ENCODE measurements at places on chromosomes 12 and 14.

DNA sequence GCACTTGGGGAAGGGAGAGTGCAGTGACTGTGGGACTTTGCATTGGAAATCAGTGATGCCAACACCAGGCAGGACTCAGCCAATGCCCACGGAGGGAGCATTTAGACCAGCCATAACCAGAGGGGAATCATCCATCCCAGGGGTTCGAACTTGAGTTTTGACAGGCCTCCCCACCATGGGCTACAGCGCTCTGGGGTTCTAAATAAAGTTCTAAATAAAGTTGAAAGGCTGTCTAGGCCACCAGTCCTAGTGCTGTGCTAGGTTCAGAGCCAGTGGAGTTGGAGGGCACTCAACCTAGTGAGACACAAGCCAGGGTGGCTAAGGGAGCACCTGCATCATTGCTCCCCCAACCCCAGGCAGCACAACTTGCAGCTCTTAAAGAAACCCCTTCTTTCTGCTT lies 82.0 kb upstream of the SLC38A4 start:
- DNase-seq: no peak

DNA sequence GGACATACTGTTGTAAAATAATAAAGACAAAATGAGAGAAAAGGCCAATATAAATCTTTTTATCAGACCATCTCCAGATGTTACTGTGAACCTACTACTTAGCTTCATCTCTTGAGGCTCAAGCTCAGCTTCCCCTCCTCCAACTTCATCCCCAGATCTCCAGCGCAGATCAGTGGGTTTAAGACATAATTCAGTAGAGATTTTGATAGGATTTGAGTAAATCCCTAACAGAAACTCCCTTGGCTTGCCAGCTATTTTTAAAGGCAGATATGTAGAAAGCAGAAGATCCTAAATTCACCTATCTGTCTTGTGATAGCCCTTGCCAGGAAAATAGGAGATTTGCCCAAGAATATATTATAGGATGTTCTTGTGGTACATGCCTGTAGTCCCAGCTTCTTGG lies 236.7 kb downstream of the FBXL14 start:
- no peak for DNase-seq

DNA sequence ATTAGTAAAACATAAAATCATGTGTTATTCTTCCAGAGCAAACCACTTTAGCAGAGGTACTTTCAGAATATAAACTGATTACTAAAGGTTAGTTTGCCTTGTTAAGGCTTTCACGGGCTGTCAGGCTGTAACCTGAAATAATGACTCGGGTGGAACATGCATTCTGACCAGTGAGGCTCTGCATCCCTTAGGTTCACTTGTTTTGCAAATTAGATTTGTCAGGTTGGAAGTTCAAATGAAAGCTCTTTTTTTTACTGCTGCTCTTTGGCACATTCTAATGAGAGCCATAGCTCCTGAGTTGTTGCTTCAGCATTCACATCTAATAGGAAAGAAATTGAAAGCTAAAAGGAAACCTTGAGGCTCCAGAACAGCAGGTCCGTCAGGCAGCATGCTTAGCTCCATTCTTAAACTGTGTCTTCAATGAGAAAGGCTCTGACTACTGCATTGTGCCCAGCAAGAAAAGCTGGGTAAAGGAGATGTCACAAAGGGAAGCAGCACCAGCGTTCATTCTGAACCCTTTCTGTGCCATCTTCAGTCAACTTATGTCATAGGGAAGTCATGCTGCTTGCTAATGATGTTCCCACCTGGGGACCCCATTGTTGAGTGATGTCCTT lies 445.5 kb upstream of the FBXO33 start:
- no peak for DNase-seq

- no peak for DNase-seq
Measured at GRCh38 chr12:112778400-112778799, 13.1 kb upstream of the RPH3A start.

DNA sequence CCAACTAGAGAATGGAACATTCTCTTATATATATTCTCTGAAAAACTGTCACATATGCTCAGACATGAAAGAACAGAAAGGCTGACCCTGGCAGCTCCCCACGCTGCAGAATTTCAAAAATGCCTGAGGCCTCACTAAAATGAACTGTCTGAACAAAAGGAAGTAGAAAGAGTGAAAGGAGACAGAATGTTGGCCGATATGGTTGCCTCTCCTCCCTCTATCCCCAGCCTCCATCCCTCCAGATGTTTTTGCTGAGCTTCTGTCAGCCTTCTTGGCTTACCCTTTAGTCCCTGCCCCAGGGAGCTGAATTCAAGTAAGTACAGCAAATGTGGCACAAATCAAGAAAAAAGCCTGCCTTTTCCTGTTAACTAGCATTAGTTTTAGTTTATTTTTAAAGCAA lies 6.9 kb downstream of the SMCO2 start:
- no peak for DNase-seq

- no peak for DNase-seq
Measured at GRCh38 chr12:124968656-124969055, 20.3 kb downstream of the DHX37 start.

DNA sequence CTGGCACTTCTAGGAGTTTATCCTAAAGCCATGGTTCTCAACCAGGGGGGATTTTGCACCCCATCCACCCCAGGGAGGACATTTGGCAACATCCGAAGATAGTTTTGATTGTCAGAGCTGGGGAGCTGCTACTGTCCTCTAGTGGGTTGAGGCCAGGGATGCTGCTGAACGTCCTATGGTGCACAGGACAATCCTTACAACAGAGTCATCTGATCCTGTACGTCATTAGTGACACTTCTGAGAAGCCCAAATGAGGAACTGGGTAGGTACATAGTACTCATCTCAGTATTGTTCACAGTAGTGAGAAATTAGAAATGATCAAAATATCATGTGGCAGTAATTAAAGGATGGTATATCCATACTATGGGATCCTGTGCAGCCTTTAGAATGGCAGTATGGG lies 185.1 kb downstream of the CHST11 start:
- DNase-seq: no peak

- no peak for DNase-seq
Measured at GRCh38 chr12:6367065-6367968, 8.0 kb downstream of the SCNN1A start.

DNA sequence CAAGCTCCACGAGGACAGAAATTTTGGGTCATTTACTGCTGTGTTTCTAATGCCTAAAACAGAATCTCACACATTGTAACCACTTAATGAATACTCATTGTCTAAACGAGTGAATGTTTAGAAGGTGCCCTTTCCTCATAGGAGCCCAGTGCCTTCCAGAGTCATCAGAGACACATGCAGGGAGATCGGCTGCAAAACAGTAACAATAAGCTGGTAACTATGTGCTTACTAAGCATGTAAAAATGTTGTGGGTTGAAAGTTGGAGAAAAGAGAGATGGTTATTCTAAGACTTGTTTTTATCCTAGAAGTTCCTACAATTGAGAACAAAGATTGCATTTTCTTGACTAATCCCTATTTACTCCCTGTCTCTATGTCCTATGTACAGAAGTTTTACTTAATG lies 7.4 kb downstream of the TESPA1 start:
- no peak for DNase-seq

- no peak for DNase-seq
Measured at GRCh38 chr12:123105211-123105826, 45.6 kb downstream of the PITPNM2 start.

- peak; percentile 65 for DNase-seq
Measured at GRCh38 chr12:89350630-89351488, 1.4 kb downstream of the DUSP6 start.

DNA sequence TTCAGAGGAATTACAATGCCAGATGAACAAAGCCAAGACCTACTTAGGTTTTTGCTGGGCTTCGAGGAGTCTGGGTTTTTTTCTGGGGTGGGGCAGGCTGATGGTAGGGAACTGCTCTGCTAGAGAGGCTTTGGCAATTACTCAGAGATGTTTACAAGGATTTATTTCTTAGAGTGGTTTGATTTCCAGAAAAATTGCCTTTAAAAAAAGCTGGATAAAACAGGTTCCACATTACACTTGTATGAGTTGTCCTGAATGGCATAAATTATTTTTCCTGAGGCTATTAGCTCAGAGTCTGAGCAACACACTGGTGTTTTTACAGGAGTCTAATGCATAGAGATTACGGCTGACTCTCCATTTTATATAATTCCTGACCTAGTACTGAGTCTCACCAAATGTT lies 118.5 kb upstream of the FRMD6 start:
- DNase-seq: no peak

GRCh38 chr12:1845427-1845826 lies 25.1 kb downstream of the LRTM2 start:
- DNase-seq: peak; percentile 16

DNA sequence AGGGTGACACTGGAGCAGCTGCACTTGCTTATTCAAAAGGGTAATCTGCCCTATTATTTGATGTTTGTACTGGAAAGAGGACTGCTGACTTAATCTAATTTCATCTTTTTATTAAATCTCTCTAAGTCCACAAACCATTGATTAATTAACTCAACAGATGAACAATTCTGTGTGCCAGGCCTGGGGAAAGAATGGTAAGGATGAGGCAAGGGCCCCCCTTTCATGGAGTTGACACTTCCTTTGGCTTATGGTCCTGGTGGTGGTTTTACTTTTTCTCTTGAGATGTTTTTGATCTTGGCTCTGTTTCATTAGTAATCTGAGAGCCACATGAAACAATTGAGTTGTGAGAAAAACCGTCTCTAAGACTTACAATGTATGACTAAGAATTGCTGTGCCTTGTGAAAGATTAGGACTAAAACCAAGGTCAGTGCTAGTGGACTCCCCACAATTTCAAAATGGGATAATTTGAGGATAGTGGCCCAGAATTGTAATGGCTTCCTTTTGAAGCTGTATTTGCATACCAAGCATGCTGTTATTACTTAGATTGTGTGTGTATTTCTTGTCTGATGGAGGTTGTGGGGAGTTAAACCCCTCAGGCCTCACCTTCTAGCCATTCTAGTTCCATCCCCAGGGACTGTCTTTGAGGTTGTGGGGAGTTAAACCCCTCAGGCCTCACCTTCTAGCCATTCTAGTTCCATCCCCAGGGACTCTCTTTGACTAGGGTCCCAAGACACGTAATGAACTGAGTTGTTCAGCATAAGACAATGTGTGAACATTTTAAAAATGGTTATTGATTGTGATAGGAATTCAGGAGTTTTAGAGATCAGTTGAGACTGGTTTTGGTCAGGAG lies 52.5 kb upstream of the EVL start:
- DNase-seq: no peak

GRCh38 chr12:53128780-53129569 lies 25.7 kb downstream of the SOAT2 start:
- no peak for DNase-seq

- no peak for DNase-seq
Measured at GRCh38 chr14:89811954-89812575, 142.5 kb downstream of the EFCAB11 start.

DNA sequence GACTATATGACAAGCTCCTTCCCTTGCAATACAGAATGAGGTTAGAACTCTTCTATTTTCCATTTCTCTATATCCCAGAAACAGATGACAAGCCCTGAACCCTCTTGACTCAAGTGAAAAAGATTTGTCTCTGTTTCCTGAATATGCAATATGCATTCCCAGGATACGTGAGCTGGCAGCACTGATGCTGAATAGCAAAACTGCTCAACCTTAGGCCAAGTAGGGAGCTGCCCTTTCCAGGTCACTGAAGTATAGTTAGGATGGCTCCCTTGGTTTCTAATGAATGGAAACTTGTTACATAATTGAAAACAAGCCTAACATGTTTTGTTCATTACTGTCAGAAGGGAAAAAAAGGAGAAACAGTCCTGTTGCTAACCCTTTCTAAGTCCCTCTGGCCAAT lies 47.9 kb upstream of the PLEKHG7 start:
- no peak for DNase-seq

DNA sequence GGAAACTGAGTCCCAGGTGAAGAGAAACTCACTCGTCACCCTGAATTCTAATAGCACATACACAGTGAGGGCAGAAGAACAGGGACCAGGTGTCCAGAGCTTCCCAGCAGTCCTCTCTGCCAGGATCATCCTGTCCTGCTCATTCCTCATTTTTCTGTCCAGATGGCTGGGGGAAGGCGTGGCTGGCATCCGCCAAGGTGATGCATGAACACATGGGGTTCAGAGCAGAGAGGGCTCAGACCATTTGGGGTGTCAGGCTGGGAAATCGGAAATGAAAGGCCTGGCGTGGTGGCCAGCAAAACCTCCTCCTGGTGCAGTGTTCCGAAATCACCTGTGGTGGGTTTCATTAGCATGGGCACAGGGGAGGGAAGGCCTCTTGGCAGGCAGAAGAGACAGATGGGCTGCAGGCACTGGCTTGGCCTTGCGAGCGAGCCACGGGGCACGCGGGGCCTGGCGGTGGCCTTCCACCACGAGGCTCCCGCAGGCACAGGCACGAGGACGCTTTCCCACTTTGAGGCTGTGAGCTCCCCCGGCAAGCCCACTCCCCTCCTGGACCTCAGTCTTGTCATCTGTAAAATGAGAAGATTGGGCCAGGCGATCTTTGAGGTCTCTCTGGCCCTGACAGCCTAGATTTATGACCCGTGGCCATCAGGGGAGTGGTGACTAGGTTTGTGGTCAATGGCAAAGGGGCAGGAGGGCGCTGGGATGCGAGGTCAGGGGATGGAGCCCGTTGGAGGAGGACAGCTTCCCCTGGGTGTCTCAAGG lies 68.5 kb downstream of the TSPAN9 start:
- no peak for DNase-seq

GRCh38 chr12:51863363-51863932 lies 14.9 kb upstream of the FIGNL2 start:
- DNase-seq: no peak

GRCh38 chr14:69317102-69317755 lies 57.3 kb downstream of the GALNT16 start:
- peak; percentile 21 for DNase-seq

All from activated effector memory CD4-positive, alpha-beta T cell treated with anti-CD3 and anti-CD28 coated beads, Interleukin-2, amount 50 U/mL, for 16 hours (primary cell).